T-helper 17 cell (primary cell): ENCODE measurements at places on chromosomes 7 and 10.

- no peak for DNase-seq
Observed at GRCh38 chr10:1731592-1731991, 5.7 kb downstream of the ADARB2 start.

- DNase-seq, result no peak
Observed at GRCh38 chr7:115128154-115128553, 206.3 kb downstream of the MDFIC start.

GRCh38 chr10:299969-300368 lies 164.7 kb downstream of the ZMYND11 start:
- no peak for DNase-seq

- DNase-seq, result no peak
Observed at GRCh38 chr7:158246272-158246959, 341.2 kb downstream of the PTPRN2 start.

DNA sequence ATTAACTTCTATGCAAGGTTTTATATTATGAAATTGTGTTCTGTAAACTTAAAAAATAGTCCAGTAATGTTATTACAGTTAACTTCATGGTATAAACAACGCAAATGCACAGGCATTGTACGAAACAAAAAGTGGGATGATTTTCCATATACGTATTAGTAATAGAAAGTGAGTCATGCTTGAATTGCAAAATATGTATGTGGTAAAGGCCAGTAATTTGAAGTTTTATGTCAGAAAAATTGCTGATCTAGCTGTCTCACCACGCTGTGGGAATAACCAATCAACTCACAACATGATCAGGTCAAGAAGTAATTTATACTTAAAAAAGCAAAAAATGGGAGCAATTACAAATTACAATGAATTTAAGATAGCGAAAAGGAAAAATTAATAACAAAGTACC lies 37.0 kb upstream of the GLI3 start:
- DNase-seq, result no peak

- no peak for DNase-seq
Observed at GRCh38 chr7:48011323-48011722, 17.6 kb downstream of the SUN3 start.

GRCh38 chr10:27531336-27531847 lies 27.3 kb downstream of the RAB18 start:
- DNase-seq, result no peak
